Stimulated activated CD4-positive, alpha-beta T cell treated with anti-CD3 and anti-CD28 coated beads, Interleukin-2, amount 100 ng/mL, for 4 hours (primary cell): ENCODE measurements at places on chromosomes 2 and 18.

DNA sequence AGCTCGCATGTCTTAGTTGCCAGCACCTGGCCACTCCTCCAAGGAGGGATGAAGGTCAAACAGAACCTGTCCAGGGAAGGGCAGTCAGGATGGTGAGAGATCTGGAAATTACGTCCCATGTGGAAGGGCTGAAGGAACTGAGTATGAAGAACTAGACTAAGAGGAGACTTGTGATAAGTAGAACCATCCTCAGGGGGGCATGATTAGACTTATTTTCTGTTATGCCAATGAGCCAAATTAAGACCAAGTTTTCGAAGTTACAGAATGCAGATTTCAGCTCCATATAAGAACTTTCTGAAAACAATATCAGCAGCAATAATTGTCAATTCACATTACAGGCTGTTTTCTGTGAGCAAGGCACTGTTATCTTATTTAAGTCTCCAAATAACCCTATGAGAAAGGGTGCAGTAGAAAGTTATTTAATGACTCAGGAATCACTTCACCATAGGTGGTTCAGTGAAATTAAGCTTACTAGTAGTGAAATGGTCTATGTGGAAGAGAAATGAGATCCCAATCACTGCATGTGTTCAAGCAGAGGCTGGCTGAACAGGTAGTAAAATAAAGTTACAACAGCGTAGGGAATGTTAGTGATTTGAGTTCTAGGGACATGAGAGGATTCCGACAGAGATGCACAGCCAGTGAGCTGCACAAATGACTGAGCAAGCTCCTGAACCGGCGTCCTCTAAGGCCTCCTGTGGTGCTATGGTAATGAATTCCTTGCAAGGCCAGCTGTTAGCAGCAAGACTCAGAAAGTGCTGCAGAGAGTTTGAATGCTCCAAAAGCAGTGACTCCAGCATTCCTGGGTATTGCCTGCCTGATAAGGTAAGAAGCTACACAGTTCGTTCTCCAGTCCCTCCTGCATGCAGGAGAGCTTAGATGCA is 4.5 kb upstream of the DYM start:
- DNase-seq, result no peak

- DNase-seq, result no peak
Measured at GRCh38 chr2:230582851-230583283, 129.8 kb upstream of the CAB39 start.

DNA sequence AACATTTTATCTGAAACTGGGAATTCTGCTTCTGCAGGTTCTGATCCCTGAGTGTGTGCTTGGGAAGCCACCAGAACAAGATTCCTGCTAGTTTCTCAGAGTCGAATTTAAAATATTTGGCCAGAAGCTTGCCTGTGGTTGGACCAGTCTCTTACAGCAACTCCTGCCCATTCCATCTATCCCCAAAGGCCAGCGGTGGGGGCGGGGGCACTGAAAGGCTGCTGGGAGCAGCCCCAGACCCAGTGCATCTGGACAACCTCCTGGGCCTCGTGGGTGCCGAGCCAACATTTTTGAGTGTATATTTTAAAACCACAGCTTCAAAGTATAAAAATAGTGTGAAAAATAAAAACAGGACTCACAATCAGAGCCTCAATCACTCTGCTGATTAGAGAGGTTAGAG is 38.6 kb upstream of the ZFP36L2 start:
- DNase-seq, result no peak

DNA sequence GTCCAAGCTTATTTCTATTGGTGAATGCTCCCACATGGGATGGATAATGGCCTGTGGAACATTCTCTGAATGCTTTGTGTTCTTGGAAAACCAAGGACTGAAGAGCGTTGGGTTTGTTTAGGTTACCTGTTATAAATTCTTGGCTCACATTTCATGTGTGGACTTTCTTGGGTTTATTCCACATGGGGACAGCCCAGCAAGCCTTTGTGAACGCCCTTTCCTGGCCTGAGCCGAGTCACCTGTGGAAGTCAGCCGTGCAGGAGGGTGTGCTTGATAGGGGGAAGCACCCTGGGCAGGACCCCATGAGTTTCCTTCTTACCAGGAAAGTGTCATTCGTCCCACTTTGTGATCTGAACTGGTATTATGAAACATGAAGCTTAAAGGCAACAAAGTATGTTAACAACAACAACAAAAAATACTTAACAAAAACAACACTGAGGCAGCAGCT is 4.1 kb downstream of the RAB31 start:
- DNase-seq, result no peak

DNA sequence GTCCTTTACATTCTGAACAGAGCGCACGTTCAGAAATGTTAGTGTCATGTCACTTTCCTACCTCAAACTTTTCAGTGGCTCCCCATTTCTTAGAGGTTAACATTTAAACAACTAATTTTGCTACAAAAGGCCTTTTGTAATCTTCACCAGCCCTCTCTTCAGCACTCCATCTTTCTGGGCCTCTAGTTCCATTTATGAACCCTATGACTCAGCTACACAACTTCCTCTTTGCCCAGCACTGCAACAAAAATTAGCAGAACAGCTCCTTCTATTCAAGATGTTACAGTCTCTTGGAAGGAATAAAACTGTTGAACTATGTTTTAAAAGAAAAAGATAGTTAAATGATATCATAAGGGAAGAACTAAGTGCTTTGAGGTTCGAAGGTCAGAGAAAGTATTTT is 139.9 kb downstream of the VWC2L start:
- no peak for DNase-seq

- DNase-seq, result no peak
Measured at GRCh38 chr2:16103614-16104314, 163.4 kb downstream of the MYCN start.

DNA sequence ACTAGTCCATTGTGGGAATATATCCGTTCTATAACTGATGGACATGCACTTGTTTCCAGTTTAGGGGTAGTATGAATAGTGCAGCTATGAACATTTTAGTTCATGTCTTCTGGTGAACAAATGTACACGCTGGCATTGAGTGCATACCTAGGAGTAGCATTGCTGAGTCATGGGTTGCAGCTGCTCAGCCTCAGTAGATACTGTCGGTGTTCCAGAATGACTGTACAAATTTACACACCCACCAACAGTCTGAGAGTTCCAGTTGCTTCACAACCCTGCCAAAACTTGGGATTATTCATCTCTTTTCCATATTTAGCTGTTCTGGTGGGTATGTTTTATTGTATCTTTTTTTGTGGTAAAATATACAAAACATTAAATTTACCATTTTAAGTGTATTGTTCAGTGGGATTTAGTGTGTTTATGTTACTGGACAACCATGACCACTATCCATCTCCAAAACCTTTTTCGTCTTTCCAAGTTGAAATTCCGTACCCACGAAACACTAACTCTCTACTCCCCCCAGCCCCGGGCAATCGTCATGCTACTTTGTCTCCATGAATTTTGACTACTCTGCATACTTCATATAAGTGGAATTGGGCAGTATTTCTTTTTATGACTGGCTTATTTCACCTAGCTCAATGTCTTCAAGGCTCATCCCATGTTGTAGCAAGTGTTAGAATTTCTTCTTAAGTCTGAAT is 281.0 kb downstream of the PRKCE start:
- DNase-seq, result no peak

GRCh38 chr18:80176334-80177073 is 67.4 kb downstream of the ADNP2 start:
- DNase-seq, result no peak
